ENCODE measurements at places on chromosomes 16 and 17. TPM values are rescaled to one million over a fixed set of nuclear protein-coding genes. Genes with fewer than 3 reads are reported as not detected.

SAP30BP gene
- 95.2 TPM for total RNA-seq

RASD1 gene
- total RNA-seq: 9.2 TPM

NPIPA5 gene
- total RNA-seq: 1.1 TPM

MYH13 gene
- not detected for total RNA-seq

ATXN7L3 gene
- 41.1 TPM for total RNA-seq

UTS2R gene
- total RNA-seq: not detected

CBLN1 gene
- total RNA-seq: not detected

HNF1B gene
- total RNA-seq: not detected

GALR2 gene
- total RNA-seq: 0.07 TPM

OSGIN1 gene
- 2.8 TPM for total RNA-seq

HOXB6 gene
- 0.11 TPM for total RNA-seq

SEC14L5 gene
- total RNA-seq: not detected

JPH3 gene
- total RNA-seq: 0.13 TPM

CSNK2A2 gene
- 45.0 TPM for total RNA-seq

OR4D1 gene
- not detected for total RNA-seq

Data from pulmonary artery endothelial cell (primary cell).